Fibroblast of upper back skin (primary cell): ENCODE measurements at places on chromosomes 2 and 18.

DNA sequence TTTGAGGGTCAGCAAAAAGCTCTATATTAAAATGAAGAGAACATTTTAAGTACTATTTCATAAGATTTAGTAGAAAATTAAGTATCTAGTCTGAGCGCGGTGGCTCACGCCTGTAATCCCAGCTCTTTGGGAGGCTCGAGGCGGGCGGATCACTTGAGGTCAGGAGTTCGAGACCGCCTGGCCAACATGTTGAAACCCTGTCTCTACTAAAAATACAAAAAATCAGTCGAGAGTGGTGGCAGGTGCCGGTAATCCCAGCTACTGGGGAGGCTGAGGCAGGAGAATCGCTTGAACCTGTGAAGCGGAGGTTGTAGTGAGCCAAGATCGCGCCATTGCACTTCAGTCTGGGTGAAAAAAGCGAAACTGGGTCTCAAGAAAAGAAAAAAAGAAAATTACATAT lies 1.6 kb downstream of the USP14 start:
- DNase-seq = no peak

- DNase-seq = no peak
Observed at GRCh38 chr2:110796716-110797301, 64.4 kb downstream of the ACOXL start.

- no peak for DNase-seq
Observed at GRCh38 chr2:24026233-24026632, 16.3 kb downstream of the MFSD2B start.

DNA sequence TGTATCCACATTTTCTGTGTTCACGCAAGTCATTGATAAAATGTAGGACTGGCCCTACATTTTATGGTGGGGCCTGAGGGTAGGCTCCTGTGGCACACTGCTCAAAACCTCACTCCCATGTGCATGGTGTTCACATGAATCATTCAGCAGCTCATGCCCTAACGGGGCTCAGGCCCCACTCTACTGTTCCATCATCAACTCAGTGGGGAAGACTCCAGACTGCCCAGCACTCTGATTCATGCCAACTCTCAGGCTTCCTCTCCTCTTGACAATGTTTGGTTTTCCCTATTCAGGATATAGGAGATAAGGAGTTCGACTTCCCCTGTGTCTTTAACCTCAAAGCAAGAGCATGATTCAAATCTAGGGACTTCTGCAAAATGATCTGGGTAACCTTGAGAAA lies 92.0 kb upstream of the BOD1L2 start:
- no peak for DNase-seq

- DNase-seq = no peak
Observed at GRCh38 chr2:193527146-193527545, 1332.4 kb upstream of the TMEFF2 start.

DNA sequence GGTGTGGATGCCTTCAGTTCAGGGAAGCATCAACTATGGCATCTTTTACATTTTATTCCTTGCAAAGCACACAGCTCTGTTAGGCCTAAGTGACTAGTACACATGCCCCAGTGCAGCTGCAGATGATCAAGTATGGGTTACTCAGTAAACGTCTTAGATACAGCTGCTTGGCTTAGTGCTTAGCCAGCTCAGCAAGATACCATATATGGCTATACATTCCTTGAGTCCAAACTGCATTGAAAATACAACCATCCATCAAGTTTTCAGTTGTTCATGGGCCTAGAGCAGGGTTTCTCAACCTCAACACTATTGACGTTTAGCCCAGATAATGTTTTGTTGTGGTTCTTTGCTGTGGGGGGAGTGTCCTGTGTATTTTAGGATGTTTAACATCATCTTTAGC lies 769.9 kb downstream of the TSN start:
- peak; percentile 65 for DNase-seq

- DNase-seq = peak; percentile 85
Observed at GRCh38 chr2:157838442-157839161, 37.5 kb downstream of the ACVR1 start.

- peak; percentile 90 for DNase-seq
Observed at GRCh38 chr2:141331127-141331526, 799.7 kb downstream of the LRP1B start.

- DNase-seq = peak; percentile 96
Observed at GRCh38 chr2:199228887-199229819, 228.6 kb downstream of the SATB2 start.

GRCh38 chr2:96267159-96267971 lies 1.3 kb downstream of the CIAO1 start:
- peak; percentile 19 for DNase-seq

DNA sequence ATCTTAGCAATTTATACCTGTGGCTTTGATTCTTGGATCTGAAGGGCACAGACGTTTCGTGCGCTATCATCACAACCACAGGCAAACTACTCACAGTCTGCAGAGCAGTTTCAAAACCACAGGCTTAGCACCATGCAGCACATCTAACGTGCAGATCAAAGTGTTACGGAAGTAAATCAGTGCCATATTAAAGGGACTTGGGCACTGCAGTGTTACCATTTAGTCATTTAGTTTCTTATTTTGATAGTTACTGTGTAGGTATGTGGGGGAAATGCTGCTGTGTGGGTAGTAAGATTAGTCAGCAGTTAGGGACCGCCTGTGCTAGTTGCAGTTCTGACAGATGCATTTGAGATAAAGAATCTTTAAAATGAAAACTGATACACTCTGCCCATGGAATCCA lies 384.0 kb downstream of the NBAS start:
- peak; percentile 53 for DNase-seq

DNA sequence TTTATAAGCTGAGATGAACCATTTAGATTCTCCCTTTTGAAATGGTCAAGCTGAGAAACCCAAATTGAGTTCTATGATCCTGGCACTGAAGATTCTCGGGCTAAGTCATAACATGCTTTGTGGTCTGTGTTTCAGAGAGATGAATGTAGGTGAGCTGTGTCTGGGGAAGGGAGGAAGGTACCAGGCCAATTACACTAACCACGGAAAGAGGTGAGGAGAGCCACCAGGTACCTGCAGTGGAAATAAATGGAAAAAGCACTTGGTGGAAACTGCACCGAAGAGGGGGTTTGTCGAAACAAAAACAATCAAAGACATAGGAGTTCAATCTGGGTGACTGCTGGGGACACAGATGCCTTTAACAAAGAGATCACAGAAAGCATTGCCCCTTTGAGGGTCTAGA lies 963 bp upstream of the MRPL44 start:
- DNase-seq = no peak

DNA sequence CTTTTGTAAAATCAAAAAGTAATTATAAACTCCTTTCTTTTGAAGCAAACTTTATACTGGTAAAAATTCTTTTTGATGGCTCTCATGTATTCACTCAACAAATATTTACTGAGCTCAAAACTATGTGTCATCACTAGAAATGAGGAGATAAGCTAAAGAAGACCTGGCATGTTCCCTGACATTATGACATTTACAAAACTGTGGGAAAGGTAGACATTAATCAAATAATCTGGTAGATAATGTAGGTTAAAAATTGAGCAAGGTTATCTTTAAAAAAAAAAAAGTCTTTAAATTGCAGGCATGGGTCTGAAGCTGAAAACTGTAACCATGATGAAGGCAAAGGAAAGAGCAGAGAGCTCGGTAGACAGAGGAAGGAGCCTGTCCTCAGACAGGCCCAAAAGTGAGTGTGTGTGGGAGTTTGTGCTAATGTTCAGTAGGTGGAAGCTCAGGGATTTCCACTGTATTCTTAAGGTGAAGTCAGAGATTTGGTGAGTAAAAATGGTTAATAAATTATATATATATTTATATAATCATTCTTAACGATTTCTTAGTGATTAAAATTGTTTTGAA lies 612.9 kb downstream of the LRP1B start:
- DNase-seq = no peak

GRCh38 chr2:134623796-134624195 lies 95.0 kb downstream of the TMEM163 start:
- DNase-seq = no peak

DNA sequence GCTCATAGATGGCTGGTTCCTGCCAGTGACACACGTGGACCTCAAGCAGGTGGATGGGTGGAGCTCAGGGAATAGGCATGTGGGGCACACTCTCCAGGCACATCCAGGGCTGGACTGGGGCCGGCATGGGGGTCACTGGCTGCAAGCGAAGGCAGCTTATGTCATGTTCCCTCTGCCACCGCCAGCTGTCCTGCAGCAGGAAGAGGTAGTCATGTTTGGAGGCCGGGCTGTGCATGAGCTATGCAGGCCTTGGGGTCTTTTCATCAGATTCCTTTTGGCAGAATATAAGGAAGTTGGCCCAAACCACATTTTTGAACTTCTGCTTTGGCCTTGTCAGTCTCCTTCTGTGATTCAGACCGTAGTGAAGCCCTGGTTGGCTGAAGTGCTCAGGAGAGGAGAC lies 61.5 kb downstream of the AGAP1 start:
- DNase-seq = no peak

DNA sequence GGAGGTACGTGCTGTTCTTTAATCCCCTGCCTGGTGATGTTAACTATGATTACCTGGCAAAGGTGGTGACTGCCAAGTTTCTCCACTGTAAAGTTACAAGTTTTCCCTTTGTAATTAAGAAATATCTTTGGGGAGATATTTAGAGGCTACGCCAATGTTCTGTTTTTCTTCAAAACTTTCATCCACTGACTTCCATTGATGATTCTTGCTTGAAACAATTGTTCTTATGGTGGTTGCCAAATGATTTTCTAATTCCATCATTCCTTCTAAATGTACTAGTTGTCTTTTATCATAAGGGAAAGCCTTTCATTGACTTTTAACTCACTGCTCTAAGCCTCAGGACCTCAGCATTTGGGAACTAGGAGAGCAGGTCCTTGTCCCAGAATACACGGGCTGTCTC lies 205.5 kb downstream of the SMAD7 start:
- DNase-seq = no peak

DNA sequence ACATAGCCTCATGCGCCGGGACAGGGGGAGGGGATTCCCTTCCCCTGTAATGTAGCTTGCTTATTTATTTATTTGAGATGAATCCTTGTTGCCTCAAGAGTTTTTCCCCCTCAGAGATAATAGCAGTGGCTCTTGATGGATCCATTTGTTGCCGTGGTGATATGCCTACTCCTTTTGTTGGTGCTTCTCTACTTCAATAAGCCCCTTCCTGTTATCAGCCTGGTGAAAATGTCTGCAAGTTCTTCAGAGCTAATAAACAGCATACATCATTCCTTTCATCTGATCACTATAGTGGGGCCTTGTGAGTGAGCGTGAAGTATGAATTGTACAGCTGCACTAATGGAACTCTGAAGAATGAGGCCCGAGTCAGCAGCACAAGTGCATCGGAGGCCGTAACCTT lies 19.4 kb downstream of the FZD5 start:
- no peak for DNase-seq
